ENCODE measurements at places on chromosomes 5 and 9.

DNA sequence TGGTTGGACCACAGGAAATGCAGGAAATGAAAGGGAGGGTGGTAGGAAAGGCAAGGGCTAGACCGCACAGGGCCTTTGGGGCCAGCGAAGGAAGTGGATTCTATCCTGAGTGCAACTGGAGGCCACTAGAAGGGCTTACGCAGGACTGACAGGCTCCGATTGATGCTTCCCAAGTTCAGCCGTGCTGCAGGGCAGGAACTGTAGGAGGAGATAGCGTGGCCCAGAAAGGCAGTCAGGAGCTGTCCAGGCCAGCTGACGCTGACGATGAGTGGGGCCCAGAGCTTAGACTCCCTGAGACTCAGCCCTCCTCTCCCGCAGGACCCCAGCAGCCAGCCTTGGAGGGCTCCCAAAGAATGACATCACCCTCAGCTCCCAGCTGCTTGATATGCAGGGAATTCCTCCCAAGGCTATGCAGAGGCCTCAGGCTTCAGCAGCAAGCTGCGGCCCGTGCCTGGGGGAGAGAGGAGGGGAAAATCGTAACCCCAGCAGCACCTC lies 48.8 kb downstream of the KCNIP1 start:
- peak; percentile 88 for DNase-seq

DNA sequence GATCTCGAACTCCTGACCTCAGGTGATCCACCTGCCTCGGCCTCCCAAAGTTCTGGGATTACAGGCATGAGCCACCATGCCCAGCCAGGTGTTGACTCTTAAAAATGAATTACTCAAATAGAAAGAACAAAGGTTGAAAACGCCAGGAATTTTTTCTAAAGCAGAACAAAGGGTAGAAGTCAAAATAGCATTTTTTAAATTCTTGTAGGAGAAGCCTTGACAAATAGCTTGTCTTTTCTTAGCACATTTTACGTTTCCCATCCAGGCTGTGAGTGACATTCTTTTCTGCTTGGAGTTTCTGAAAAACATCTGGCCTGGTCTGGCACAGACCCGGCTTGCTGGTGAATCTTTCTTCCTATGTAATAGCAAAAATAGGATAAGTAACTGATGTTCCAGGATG lies 169.4 kb upstream of the ZNF462 start:
- no peak for DNase-seq

- DNase-seq = no peak
Observed at GRCh38 chr5:175220549-175220948, 223.4 kb downstream of the DRD1 start.

DNA sequence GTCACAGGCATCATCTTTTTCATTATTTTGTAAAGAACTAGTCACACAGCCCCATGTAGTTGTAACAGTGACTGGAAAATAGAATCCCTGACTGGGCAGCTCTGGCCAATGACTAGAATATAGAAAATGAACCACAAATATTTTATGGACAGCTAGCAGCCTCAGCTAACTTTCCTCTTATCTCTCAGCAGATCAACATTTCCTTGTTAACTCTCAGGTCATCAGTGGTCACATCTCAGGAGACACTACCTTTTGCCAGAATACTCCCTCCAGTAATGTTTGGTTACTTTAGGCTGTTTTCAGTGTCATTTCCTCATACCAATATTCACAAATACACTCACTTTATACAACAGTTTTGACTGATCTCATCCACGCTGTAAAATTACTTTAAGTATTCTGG lies 43.9 kb downstream of the FAM169A start:
- no peak for DNase-seq

DNA sequence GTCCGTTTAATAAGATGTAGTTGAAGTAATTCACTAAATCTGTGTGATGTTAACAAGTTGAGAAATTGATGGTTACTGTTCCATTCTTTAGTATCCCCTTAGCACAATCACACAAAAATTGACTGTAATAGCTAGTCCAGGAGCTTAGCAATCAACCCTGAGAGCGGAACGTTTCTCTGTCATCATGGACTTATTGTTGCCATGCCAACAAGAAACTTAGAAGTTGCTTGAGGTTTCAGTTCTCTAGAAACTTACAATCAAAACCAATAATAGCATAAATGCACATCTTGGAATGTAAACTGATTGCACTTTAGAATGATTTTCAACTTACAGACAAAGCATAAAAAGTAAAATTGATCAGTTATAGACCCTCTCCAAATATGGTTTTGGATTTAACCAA lies 125.4 kb upstream of the ANKH start:
- DNase-seq = no peak

GRCh38 chr5:76590027-76590426 lies 33.2 kb downstream of the F2RL2 start:
- DNase-seq = no peak

DNA sequence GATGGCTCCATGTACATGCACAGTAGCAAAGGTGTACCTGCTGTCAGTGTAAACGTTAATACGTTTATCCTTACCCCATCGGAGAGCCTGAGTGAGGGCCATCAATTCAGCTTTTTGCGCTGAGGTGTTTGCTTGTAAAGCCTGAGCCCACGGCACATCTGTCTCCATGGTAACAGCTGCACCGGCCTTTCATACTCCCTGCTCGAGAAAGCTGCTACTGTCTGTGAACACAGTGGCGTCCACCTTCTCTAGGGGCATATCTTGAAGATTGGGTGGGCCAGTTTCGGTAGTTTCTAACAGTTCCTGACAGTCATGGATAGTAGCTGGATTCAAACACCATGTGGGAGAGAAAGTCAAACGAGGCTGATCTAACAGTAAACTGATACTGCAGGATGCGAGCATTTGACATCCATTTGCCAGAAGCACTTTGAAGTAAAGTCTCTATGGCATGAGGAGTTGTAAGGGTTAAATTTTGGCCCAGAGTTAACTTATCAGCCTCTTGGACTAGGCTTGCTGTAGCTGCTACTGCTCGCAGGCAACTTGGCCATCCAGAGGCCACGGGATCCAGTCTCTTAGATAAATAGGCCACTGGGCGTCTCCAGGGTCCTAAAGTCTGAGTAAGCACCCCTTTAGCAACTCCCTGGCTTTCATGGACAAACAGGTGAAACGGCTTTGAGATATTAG lies 21.0 kb upstream of the RHOBTB3 start:
- peak; percentile 36 for DNase-seq

- no peak for DNase-seq
Observed at GRCh38 chr5:154222414-154222813, 31.9 kb downstream of the GALNT10 start.

- DNase-seq = no peak
Observed at GRCh38 chr9:20742833-20743232, 58.8 kb downstream of the FOCAD start.

- DNase-seq = no peak
Observed at GRCh38 chr5:96321345-96321744, 111.7 kb downstream of the PCSK1 start.

GRCh38 chr5:91053741-91054025 lies 329.4 kb downstream of the ARRDC3 start:
- DNase-seq = no peak

DNA sequence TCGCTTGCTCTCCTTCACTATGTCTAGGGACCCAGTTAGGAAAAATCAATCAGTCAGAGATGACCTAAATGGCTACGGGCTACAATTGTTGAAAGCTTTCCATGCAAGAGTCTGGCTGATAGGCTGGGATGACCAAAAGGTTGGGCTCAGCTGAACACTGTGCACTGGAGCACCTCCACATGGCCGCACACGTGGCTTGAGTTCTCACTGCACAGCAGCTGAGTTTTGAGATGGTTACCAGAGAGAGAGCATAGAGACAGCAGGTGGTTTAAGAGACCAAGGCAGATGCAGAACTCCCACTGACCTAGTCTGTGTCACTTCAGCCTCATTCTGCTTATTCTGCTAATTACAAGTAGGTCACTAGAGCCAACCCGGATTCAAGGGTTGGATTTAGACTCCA lies 2354.8 kb upstream of the C9orf72 start:
- no peak for DNase-seq

DNA sequence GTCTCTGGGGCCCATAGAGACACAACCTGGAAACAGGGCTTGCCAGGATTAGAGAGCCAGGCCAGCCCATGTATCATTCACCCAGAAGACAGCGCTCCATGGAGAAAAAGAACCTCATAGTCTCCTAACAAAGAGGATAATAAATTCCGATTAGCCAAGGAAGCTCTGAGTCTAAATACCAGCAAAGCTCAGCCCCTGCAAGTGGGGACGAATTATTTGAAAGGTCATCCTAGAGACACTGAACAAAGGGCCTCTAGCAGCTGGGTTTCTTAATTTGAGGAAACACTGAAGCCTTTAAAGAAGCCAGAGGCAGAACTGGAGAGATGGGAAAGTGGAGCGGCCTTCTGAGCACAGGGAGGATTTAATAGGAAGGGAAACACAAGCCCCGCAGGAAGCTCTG lies 287.1 kb upstream of the ZNF462 start:
- DNase-seq = no peak

- no peak for DNase-seq
Observed at GRCh38 chr5:122421374-122422079, 109.5 kb downstream of the SNCAIP start.

- no peak for DNase-seq
Observed at GRCh38 chr9:70012569-70012968, 31.1 kb upstream of the MAMDC2 start.

DNA sequence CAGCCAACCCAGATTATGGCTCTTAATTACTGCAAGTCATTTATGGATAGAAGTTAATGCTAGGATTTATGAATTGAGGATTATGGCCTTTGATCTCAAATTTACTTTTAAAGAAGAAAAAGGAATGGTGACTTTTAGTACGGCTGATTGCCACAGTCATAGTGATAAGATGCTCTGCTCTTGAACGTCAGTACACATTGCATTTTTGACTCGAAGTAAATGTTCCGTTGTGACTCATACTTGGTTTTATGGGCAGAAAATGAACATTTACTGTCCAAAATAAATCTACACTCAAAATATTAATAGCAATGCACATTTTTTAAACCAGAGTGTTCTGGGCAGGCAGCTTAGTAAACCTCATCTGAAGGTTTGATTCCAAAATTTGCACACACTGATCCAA lies 830 bp downstream of the ADAMTSL1 start:
- peak; percentile 73 for DNase-seq

DNA sequence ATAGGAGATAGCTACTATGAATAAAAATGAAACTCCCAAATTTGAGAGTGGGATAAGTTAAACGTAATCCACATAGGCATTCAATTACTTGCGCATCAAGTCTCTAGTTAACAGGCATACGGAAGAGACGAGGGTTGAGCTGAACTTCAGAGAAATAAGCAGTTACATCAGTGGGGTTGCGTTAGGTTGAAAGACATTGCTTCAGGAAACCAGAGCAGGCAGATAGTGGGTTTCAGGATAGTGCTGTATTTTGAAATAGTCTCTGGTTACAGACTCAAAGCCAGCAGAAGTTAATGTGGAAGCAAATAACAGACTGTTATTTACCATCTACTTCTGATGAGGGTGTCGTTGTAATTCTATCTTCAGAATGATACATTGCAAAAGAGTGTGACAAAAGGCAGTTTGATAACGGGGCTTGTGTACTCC lies 533.4 kb downstream of the PDE4D start:
- peak; percentile 71 for DNase-seq

- DNase-seq = no peak
Observed at GRCh38 chr5:71454913-71455312, 538 bp upstream of the BDP1 start.

- no peak for DNase-seq
Observed at GRCh38 chr9:124271660-124272059, 13.9 kb downstream of the NEK6 start.

DNA sequence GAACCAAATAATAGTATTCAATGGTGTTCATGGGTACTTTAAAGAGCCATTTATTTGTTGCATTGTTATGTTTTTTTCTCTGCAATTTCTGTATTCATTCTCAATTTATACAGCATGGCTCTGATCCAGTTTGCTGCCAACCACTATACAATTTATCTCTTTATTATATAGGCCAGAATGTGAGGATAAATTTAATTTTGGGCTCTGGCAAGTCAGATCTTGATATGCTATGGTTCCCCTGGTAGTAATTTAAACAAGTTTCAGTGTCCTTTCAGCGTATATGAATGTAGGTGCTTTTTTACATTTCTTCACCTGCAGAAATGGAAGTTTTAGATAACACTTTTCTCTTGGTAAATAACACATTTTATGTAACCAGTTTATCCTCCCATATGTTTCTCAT lies 1118.0 kb upstream of the SEMA6A start:
- no peak for DNase-seq

GRCh38 chr9:1538301-1538700 lies 476.8 kb upstream of the SMARCA2 start:
- no peak for DNase-seq

DNA sequence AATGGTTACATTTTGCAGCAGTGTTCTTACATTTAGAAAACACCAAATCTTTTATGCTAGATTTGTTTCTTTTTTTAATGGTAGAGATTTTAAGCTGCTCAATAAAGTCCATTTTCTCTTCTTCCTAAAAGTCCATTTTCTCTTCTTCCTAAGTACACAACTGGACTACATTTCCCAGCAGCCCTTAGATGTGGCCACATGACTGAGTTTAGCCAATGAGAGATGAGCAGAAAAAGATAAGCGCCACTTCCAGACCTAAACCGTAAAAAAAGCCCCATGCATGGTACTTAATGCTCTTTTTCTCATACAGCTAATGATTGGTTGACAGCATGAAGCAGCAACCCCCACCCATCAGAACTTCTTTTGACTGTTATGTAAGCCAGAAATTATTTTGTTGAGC lies 206.7 kb downstream of the FAM114A2 start:
- peak; percentile 55 for DNase-seq

GRCh38 chr5:56607074-56607473 lies 208.3 kb upstream of the MAP3K1 start:
- no peak for DNase-seq

- DNase-seq = no peak
Observed at GRCh38 chr9:122138560-122139268, 20.9 kb downstream of the NDUFA8 start.

DNA sequence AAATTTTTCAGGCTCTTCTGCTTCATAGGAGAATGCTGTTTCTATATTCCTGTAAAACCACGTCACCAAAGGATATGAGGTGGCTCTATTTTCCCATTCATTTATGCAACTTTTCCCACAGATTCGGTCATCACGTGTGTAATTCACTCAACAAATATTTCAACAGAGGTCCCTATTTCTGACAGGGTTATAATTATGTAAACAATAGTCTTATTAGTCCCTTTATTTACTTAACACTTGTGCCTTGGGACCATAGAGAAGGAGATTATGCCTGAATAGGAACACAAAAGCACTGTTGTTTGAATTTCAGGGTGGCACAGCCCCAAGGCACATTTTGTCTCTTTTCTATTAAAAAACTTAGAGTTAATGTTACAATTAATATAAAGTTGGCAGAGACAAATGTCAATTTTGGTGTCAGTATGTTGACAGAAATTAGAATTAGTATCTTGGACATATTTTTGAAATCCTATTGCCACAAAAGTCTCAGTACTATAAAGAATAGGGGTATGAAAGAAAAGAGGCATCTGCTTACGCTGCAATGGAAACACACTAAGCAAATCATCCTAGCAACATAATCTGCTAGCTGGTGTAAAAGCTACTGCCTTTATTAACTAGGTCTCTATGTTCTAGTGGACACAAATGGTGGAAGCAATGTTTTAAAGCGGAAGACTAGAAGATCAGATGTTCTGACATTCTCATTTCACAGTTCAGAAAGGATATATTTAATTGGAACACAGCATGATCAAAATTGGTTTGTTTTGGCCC lies 229.1 kb upstream of the TBCA start:
- DNase-seq = peak; percentile 53
